CD4-positive, alpha-beta T cell treated with Interferon alpha-2 for 1 hour (primary cell): ENCODE measurements at places on chromosomes 6 and 20.

- DNase-seq: no peak
These were observed 118.0 kb upstream of the MARCKS start for GRCh38 chr6:113739041-113739655.

DNA sequence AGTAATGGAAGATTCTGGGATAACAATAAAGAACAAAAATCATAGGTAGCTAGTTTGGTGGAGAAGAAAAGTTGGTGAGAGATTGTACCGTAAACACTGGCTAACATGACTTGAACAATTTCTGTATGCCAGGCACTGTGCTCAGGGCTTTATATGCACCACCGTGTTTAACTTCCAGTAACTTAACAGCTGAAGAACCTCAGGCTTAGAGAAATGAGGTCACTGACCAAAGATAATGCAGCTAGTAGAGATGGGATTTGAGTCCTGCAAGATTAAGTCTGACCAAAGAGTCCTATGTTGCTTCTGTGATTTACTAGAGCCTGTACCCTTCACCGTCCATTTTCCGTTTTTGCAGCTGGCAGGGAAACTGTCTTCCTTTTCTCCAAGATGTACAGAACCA is 2.7 kb downstream of the CSTF1 start:
- DNase-seq: no peak

DNA sequence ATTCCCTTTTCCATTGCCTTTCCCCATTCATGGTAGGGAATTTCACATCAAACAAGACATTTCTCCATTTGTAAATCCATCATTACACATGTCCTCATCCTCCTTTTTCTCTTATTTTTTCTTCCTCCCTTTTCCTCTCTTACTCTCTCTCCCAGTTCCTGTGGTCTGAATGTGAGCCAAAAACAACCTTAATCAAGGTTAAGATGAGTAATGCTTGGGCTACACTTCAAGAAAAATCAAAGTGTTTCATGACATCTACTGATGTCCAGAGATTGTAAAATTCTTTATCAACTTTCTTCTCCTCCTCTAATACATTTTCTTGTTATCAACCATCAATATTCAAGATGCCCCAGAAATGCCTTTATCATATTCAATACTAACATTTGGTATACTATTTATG is 208.0 kb upstream of the PRND start:
- no peak for DNase-seq

DNA sequence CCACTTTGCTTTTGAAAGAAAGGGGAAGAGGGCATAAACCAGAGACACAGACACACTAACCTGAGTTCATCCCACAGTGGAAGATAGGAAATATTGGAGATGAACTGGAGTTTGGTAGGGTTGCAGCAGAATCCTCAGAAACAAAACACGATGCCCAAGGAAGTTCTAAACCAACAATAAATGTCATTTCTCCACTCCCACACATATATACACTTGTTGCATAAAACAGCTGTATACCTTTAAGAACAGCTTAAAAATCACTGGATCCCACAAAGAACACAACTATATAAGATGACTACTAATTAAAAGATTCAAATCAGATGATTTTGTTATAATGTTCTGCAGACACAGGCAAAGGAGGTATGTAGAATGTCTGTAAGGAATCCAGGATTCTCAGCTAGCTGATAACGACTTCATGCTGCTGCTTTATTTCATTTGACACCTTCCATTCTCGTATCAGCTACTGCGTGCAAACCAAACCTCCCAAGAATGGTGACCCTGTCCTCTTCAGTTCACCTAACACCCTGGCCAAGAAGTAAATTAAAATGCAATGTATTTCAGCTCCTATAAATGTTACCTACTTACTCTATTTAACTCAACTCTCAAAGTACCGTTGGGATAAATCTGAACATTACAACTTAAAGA is 14.3 kb downstream of the KIF13A start:
- DNase-seq: no peak

DNA sequence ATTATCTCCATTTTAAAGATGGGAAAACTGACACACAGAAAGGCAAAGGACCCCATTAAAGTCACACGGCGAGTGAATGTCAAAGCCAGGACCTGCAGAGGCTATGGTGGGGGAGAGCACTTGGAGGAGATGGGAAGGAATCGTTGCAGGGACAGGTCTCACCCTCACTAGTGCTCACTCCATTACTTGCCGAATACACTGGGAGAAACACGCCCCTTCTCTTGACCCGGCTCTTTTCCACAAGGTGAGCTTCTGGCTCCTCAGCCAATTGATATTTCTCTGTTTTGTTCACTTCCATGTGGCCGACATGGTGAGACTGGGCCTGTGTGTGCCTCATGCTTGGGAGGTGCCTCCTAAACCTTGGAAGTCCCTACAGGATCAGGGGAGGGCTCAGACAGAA is 117.8 kb upstream of the KCNG1 start:
- DNase-seq: no peak

- peak; percentile 13 for DNase-seq
These were observed at the start of gene PLAGL1 for GRCh38 chr6:144008120-144008811. PLAGL1 (minus strand) TSS chr6:144008259; CDS start chr6:143948136, 60,123 bp downstream.

DNA sequence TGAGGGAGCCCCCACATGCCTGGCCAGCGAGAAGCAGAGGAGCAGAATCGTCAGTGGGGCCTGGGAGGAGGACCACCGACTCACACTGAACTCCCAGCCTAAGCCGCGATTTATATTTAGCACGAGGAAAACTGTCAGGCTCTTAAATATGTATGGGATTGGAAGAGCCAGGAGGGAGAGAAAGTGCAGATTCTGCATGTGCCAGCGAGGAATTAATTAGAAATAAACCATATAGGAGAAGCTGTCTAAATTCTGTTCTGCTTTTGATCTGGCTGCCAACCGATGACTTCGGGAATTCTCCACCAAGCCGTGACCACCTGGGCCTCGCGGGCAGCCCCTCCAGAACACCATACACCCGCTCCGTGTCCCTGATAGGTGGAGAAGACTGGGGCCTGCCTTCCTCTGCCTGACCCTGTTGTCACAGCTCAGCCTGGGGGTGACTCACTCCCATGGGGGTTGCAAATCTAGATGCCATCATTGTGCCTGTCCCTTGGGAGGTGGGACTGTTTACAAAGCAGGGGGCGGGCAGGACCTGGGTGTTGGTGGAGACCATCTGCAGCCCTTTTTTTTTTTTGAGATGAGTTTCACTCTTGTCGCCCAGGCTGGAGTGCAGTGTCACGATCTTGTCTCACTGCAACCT is 91.1 kb upstream of the PMEPA1 start:
- DNase-seq: no peak

- DNase-seq: no peak
These were observed 2.8 kb upstream of the CDSN start for GRCh38 chr6:31122791-31123706.
